T-helper 9 cell (primary cell): ENCODE measurements at places on chromosomes 1 and 21.

GRCh38 chr1:1079408-1080121 is 5.5 kb upstream of the RNF223 start:
- DNase-seq, result no peak

GRCh38 chr1:153550827-153551500 is 1.9 kb upstream of the S100A3 start:
- DNase-seq, result no peak

DNA sequence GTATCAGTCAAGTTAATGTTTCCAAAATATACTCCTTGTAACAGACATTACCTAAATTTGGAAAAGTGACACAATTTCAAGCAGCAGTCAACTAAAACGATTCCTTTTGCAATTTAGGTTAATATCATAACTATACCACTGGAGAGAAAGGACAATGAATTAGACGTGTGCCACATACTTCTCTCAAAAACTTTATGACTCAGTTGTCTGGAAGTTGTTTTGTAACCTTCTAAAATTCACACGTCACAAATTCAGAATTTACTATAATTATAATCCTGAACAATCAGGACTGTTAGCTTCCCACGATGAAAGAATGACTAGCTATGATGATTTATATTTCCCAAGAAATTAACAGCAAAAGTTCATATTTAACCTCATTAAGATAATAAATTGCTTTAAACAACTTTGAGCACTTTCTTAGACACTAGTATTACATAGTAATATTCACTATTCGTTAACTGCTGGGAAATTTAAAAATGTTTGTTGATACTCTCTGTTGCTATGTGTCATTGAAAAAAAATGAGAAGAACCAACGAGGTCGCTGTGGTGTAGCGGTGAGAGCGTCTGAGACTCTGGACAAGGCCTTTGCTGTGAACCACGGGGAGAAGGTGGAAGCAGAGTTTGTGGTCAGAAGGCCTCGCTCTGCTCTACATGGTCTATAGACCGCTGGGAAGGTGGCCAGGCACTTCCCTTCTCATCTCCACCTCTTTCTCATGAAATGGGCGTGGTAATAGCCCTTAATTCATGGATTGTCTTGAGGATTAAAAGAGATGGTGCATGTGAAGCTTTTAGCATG is 27.9 kb upstream of the BATF3 start:
- DNase-seq, result no peak

DNA sequence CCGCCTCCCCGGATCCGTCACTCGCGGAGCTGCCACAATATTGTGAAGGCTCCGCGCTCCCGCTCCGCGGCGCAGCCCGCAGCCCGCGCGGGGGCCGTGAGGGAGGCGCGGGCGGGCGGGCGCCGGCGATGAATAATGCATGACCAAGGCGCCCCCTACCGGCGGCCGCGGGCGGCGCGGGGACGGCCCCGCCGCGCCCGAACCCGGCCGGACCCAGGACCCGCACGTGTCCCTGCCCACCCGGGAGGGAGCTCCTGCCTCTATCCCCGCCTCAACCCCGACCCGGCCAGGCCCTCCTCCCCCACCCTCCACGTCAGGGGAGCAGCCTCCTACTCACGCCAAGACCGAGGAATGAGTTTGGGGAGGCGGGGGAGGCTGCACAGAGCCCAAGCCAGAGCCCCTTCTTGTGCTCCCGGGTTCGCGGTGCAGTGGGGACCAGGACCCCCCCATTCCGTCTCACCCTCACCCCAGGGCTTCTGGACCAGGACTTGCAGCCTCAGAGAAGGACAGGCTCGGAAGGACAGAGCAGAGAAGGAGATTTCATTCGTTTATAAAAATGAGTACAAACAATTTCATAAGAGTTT is 70.8 kb upstream of the CASZ1 start:
- DNase-seq, result peak; percentile 67

GRCh38 chr1:93734999-93735398 is 53.4 kb upstream of the BCAR3 start:
- no peak for DNase-seq

- DNase-seq, result peak; percentile 69
Measured at GRCh38 chr1:226674892-226675714, 64.0 kb downstream of the ITPKB start.

- no peak for DNase-seq
Measured at GRCh38 chr1:16371725-16372124, 4.7 kb downstream of the SZRD1 start.

GRCh38 chr21:42465803-42466127 is 30.3 kb downstream of the RSPH1 start:
- DNase-seq, result no peak

GRCh38 chr1:57164584-57164983 is 198.8 kb upstream of the C8B start:
- no peak for DNase-seq
